D341Med (cell line): ENCODE measurements at places on chromosomes 11 and 22.
A peak's percentile ranks its signal among the peaks of the same experiment; 100 is the strongest.

DNA sequence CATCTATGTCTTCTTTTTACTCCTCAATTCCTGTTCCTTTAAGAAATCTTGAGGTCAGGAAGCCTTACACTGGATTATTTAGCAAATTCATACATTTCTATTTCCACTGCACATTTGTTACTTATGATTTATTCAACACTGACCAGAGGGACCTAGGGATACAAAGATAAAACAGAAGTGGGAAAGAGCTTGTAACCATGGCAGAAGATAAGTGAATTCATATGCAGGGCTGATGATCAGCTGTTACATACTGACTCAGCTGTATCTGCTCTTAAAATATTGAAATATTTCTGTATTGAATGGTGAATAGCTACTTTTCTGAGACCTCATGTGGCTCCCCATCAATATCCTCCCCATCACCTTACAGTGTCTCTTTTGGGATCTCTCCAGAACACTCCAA, 25.2 kb downstream of the HORMAD2 start:
- no peak for DNase-seq

GRCh38 chr22:46272196-46272595, 4.4 kb downstream of the TTC38 start:
- no peak for DNase-seq

- no peak for DNase-seq
Measured at GRCh38 chr11:110059706-110060463, 33.3 kb upstream of the ZC3H12C start.

GRCh38 chr11:124085583-124085982, 29.7 kb upstream of the VWA5A start:
- no peak for DNase-seq

GRCh38 chr11:109046284-109046992, 375.6 kb upstream of the C11orf87 start:
- DNase-seq: no peak

DNA sequence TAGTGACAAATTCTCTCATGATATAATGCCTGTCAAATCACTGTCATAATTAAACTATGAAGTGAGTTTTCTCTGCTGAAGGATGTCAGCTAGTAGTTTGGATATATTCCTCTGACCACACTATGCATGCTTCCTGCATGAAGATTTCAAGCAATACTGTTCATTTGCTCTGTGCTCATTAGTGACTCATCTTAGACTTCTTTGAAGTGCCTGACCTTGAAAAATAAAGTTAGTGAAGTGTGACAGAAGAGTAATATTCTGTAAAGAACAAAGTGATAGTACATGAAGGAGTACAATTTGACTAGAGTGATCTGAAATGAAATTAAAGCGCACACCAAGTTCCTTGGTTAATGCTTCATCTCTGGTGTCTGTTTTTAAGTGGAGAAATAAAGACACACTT, 629.5 kb upstream of the ANO3 start:
- DNase-seq: no peak

GRCh38 chr11:117579161-117579560, 217.9 kb downstream of the DSCAML1 start:
- DNase-seq: no peak

DNA sequence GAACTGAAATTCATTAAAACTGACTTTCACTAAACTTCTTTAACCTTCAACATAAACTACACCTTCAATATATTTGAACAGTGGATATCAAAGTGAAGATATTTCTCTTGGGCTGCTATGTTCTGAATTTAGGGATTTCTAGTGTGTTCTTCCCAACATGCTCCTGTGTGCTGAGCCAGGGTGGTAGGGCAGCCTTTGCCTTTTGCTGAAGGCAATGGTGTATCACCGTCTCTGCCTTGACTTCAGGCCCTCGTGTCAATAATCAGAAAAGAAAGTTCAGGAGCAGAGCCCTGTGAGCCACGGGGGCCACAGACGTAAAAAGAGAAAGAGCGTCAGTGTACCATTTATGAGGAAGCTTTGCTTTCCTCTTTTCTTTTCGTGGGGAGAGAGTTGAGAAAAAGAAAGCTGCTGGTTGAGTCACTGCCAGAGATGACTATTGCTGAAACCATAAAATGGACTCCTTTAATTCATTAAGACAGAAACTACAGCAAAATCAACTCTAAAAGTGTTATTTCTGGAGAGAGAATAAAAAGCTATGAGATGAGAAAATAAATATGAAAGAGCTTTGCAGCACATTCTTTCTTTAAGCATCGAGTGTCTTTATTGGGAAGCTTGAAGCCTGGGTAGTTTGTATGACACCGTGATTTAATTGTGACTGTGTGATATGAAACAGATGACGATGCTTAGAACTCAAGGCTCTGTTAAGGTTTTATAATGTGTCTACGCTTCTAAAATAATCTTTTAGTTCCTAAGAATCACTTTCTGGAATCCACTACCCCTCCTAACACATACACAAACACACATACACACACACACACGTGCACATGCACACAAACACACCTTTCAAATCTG, 271.8 kb upstream of the MTNR1B start:
- DNase-seq: no peak

GRCh38 chr11:74169738-74170458, 904 bp downstream of the C2CD3 start:
- DNase-seq: no peak

DNA sequence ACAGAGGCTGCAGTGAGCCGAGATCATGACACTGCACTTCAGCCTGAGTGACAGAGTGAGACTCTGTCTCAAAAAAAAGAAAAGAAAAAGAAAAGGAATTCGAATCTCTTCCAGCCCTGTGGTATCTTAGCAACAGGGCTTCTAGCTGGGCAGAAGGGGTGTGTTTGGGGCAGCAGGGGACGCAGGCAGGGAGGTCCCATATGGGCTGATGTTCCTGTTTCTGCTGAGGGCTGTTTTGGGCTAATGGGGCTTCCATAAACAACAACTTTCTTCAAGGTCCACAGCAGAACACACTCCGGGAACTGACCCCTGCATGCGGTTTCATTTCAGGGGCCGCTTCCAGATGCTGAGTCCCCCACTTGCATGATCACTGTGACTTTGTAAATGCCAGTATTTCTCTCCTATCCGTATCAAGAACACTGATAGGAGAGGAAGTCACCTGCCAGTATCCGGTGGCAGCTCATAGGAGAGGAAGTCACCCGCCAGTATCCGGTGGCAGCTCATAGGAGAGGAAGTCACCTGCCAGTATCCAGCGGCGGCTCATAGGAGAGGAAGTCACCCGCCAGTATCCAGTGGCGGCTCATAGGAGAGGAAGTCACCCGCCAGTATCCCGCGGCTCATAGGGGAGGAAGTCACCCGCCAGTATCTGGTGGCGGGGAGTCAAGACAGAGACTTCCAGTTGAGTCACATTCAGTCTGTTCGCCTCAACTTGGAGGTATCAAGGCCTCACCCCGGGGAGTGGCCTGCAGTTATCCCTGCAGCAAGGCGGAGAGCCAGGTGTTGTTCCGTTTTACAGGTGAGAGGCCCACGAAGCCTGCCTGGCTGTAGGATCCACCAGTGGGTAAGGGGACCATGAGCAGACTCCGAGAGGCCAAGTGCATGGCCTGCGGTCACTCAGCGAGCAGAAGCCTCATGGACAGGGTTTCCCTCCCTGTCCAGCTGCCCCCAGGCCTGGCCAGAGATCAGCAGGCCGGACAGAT, 8.3 kb upstream of the FGF19 start:
- DNase-seq: no peak

GRCh38 chr22:35400501-35400790, 506 bp downstream of the MCM5 start:
- DNase-seq: no peak

DNA sequence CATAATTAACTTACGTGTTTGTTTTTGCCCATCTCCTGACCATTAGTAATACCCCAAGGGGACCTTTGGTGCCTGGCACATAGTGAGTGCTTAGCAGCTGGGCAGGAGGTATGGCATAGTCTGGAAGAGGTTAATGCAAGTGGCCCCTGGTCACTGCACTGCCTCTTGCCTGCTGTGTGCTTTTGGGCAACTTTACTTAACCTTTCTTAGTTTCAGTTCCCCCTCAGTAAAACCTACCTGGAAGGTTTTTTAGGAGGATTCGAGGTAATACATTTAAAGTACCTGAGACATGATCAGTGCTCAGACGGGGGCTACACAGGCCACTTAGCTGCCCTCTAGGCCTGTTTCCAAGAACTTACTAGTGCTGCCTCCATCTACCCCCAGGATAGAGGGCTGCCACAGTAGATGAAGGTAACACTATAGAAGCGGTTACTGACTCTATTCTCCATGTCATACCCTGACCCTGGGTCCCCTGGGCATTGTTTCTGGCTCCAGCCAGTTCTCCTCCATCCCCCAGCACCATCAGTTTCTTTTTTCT, 3.3 kb downstream of the POLD4 start:
- DNase-seq: no peak

DNA sequence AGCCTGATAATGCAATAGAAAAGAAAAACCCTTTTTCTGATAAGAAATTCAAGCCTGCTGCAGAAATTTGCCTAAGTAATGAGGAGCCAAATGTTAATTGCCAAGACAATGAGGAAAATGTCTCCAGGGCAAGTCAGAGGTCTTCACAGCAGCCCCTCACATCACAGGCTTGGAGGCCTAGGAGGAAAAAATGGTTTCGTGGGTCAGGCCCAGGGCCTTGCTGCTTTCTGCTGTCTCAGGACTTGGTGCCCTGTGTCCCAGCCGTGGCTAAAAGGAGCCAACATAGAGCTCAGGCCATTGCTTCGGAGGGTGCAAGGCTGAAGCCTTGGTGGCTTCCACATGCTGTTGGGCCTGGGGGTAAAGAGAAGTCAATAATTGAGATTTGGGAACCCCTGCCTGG, 131.3 kb downstream of the LARGE1 start:
- no peak for DNase-seq

GRCh38 chr22:27801202-27801615, 347 bp downstream of the MN1 start:
- peak; percentile 77 for DNase-seq

DNA sequence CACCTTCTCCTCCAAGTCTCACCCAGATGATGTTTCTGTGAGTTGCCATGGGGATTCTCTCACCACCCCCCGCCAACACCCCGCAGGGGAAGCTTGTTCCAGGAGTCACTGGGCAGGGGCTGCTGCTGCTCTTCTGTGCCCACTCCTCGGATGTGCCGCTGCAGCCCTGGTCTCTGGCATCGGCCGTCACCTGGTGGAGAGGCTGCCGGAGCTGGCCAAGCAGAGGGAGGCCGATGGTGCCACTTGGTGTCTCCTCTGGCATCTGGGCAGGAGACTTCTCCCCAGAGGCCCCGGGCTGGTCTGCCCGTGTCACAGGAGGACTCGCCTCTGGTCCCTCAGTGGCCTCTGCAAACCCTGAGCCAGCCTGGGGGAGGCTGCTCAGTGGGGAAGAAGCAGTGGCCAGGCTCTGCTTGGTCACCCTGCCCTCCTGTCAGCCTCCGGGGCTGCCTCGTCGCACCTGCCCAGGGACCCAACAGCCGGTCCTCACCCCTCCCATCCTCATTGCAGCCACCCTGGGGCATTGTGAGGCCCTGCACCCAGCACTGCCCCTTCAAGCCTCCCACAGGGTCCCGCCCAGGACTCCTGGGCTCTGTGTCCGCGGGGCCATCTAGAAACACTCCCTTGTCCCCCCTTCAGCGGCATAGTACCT, 424 bp upstream of the ADORA2A start:
- no peak for DNase-seq

- peak; percentile 98 for DNase-seq
Measured at GRCh38 chr22:29072193-29072978, 449 bp upstream of the KREMEN1 start.

- no peak for DNase-seq
Measured at GRCh38 chr11:133443206-133443747, 89.0 kb downstream of the OPCML start.

GRCh38 chr22:32649515-32650200, 151.8 kb upstream of the TIMP3 start:
- DNase-seq: no peak

DNA sequence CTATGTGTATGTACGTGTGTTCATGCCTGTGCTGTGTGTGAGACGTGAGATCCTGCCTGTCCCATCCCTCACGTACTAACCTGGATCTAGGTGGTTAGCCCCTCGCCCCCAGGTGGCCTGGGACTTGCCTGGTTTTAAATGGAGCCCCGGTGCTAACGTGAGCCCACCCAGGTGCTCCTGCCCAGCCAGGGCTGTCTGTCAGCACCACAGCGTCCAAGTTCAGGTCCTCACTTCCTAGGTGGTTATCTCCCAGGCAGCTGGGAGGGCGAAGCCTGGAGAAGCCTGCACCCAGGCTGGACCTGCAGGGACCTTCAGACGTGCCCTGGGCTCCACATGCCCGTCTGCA, 86.0 kb downstream of the KCNQ1 start:
- no peak for DNase-seq

GRCh38 chr11:19216021-19216420, 14.2 kb upstream of the CSRP3 start:
- no peak for DNase-seq

GRCh38 chr11:17542249-17542648, 2.0 kb downstream of the USH1C start:
- DNase-seq: no peak

GRCh38 chr22:43053176-43053575, 36.0 kb downstream of the TTLL1 start:
- DNase-seq: peak; percentile 61

DNA sequence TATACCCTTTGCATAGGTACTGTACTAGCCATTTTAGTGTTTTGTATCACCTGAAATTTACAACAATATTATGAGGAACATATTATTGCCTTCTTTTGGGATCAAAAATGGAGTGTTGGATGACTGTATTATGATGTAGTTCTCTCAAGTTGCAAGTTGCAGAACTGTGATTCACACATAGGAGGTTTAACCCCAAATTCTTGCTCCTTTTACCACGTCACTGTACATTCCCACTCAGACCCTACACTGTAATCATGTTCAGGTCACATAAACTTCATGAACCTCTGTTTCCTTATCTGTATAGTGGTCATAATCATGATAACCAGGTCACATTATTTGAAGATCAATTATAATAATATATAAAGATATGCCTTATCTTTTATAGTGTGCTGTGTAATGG, 925.1 kb upstream of the TENM4 start:
- no peak for DNase-seq

DNA sequence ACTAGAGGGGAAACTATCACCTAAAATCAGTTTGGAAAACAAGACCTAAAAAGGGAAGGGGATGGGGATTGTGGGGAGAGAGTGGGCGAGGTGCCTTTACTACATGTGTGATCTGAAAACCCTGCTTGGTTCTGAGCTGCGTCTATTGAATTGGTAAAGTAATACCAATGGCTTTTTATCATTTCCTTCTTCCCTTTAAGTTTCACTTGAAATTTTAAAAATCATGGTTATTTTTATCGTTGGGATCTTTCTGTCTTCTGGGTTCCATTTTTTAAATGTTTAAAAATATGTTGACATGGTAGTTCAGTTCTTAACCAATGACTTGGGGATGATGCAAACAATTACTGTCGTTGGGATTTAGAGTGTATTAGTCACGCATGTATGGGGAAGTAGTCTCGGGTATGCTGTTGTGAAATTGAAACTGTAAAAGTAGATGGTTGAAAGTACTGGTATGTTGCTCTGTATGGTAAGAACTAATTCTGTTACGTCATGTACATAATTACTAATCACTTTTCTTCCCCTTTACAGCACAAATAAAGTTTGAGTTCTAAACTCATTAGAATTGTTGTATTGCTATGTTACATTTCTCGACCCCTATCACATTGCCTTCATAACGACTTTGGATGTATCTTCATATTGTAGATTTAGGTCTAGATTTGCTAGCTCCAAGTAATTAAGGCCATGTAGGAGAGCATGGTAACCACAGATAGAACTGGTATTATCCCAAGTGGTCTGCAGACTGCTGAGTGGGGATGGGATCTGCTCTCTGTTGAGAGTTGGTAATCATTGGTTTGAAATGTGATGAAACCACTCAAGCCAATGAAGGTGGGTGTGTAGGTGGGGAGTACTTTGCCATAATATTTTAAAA, 3.6 kb downstream of the NEAT1 start:
- no peak for DNase-seq
